ENCODE measurements at places on chromosomes 6 and 20.

DNA sequence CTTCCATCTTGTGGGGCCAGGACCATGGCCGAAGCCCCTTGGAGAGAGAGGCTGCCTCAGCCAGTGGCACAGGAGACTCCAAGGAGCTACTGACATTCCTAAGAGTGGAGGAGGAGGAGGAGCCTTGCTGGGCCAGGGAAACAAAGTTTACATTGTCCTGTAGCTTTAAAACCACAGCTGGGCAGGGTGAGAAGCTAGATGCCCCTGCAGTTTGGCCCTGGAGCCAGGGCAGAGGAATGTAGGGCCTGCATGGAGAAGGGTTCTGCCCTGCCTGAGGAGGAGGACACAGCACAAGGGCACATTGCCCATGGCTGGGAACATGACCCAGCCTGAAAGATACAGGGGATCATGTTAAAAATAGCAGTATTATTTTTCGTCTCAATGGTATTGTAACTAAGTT lies 37.4 kb downstream of the PLCG1 start:
- no peak for DNase-seq

GRCh38 chr6:133957780-133958242 lies 4.8 kb downstream of the TBPL1 start:
- no peak for DNase-seq

- DNase-seq = no peak
These were observed 109.1 kb downstream of the C6orf58 start for GRCh38 chr6:127686084-127686483.

- peak; percentile 95 for DNase-seq
These were observed 128.4 kb upstream of the SGK1 start for GRCh38 chr6:134446218-134446848.

DNA sequence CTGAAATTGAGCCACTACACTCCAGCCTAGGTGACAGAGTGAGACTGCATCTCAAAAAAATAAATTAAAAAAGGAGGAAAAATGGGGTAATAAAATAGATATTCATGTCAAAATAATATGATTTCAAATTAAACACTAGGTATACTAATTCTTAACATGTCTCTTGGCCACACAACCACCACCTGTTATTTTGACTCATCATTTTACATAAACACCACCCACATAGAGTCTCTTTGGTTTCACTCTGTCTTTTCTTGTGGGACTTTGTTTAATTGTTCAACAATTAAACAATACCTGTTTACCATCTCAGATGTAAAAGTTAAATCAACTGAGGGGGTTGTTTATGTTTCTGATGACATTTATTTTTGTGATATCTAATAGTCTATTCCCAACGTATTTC lies 476.8 kb upstream of the ADGRB3 start:
- no peak for DNase-seq

DNA sequence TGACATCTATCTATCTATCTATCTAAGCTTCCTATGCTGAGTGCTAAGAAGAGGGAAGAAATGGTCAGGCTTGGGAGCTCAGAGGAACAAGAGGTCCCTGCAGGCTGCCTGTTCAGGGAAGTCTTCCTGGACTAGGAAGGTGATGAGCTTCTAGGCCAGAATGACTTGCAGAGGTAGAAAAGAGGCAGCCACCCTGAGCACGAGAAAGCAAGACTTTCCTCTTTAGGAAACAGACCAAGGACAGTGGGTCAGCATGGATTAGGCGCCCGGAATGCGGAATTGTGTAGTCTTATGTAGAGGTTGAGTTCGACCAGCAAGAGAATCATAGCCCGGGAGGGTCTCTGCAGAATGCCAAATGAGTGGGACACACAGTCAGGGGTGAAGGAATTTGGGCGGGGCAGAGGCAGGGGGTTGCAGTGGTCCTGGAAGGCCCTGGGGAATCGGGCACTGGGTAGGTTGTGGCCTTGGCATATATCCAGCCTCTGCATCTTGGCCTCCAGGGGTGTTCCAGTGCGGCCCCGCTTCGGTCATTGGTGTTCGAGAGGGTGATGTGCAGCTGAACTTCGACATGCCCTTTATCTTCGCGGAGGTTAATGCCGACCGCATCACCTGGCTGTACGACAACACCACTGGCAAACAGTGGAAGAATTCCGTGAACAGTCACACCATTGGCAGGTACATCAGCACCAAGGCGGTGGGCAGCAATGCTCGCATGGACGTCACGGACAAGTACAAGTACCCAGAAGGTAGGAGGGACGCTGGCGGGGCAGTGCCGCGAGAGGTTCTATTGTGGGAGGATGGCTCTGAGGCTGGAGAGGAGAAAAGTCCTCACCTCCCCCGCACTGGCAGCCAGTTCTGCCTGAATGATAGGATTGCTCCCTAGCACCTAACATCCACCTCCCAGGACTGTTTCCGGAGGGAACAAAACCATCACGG lies 32.1 kb downstream of the TGM3 start:
- no peak for DNase-seq

DNA sequence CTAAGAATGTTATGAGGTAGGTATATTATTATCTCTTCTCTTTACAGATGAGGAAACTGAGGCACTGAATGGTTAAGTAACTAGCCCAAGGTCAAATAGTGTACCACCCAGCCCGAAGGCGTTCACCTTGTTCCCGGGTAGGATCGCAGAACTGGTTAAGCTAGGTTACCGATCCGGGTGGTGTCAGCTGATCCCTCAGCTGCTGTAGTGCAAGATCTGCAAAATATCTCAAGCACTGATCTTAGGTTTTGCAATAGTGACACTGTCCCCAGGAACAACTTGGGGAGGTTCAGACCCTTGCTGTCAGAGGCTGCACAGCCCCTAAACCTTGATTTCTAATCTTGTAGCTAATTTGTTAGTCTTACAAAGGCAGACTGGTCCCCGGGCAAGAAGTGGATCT lies 28.1 kb downstream of the SLC52A3 start:
- DNase-seq = no peak

DNA sequence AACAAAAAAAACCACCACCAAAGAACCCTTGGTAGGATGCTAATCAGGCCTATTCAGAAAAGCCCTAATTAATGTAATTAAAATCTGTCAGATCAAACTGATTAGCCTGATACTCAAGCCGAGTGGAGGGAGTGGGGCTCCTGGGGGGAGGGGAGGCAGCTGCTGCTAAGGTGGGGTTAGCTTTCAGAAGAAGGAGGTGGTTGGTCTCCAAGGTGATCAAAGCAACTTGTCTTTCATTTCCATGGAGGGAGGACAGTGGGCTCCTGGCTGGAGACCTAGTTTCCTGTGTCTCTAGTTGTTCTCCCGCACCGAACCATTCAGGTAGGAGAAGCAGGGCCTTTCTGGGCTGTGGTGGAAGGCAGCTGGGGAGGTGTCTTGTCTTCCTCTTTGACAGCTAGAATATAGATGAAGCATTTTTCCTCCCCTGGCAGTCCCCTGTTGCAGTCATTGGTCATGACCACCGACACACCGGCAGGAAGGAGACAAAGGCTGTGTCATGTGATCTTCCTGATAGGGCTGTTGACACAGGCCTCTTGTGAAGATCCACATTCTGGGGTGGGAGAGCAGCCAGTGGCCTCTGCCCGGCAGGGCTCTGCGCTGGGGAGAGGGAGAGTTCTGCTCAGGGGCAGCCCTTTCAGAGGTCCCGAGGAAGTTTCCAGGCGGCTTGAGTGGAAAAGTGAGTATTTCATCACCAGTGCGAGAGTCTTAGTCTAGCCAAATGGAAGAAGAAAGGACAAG lies 39.9 kb upstream of the PRDM1 start:
- DNase-seq = no peak

DNA sequence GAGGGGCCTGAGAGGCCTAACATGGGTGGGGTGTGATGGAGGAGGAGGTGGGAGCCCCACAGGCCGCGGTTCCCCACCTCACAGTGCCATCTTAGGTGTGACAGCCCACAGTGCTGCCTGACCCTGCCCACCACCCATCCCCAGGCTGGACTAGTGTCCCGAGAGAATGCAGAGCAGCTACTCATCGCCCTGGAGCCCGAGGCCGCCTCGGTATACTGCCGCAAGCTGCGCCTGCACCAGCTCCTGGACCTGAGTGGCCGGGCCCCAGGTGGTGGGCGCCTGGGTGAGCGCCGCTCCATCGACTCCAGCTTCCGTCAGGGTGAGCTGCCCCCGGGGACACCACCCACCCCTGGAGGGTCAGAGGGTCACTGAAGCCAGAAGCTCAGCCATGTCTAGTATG lies 15.6 kb downstream of the HSPA12B start:
- DNase-seq = no peak

GRCh38 chr20:61601853-61602252 lies 349.8 kb downstream of the CDH4 start:
- no peak for DNase-seq

- DNase-seq = no peak
These were observed 390.6 kb upstream of the MARCKS start for GRCh38 chr6:113466526-113466925.

DNA sequence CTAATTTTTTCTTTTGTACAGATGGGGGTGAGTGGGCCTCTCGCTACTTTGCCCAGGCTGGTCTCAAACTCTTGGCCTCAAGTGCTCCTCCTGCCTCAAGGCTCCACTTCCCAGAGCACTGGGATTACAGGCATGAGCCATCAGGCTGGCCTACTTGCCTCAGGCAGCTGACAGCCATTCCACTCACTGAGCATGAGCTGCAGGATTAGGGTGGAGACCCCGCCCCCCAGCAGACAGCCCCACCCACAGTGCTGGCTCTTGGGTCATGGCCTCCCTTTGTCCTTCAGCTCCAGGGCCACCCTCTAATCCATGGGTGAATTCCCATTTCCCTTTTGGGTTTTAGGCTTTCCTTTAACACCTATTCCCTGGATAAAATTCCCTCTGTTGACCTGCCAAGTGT lies 82.1 kb downstream of the BFSP1 start:
- no peak for DNase-seq

GRCh38 chr20:1844325-1845162 lies 50.7 kb upstream of the SIRPA start:
- peak; percentile 38 for DNase-seq

DNA sequence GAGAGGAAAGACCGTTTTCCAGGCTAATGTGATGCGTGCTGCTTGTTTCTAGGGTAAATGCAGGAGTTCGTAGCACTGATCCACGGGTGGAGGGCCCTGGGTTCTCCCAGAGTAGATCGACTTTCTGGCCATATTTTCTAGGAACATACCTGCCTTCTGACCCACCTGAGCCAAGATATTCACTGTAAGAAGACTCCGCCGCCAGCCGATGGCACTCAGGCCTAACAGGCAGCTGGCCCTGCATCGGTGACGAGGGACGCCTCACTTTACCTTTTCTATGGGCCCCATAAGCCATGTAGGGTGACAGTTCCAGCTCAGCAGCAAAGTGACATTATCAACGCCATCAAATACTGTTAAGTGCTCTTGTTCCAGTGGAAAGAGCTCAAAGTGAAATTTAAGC lies 30.2 kb upstream of the FRMD1 start:
- no peak for DNase-seq

- peak; percentile 3 for DNase-seq
These were observed 59.5 kb upstream of the BMP2 start for GRCh38 chr20:6708010-6708409.

GRCh38 chr20:40525351-40525750 lies 163.7 kb downstream of the MAFB start:
- no peak for DNase-seq

DNA sequence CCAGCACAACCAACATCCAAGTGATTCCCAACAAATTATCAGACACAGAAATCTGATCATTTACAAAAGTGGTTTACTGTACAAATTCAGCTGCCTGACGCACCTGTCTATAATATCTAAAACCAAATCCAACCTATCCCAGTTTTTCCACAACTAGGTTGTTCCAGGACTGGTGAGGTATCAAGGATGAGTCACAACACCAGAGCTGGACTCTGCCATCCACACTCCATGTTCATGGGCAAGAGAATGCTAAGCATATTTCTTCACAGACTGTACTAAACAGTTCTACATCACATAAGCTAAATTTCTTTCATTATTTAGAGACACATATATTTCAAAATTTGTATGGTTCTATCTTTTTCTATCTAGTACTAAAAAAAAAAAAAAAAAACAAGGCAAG lies 141.6 kb downstream of the BTBD9 start:
- DNase-seq = no peak

DNA sequence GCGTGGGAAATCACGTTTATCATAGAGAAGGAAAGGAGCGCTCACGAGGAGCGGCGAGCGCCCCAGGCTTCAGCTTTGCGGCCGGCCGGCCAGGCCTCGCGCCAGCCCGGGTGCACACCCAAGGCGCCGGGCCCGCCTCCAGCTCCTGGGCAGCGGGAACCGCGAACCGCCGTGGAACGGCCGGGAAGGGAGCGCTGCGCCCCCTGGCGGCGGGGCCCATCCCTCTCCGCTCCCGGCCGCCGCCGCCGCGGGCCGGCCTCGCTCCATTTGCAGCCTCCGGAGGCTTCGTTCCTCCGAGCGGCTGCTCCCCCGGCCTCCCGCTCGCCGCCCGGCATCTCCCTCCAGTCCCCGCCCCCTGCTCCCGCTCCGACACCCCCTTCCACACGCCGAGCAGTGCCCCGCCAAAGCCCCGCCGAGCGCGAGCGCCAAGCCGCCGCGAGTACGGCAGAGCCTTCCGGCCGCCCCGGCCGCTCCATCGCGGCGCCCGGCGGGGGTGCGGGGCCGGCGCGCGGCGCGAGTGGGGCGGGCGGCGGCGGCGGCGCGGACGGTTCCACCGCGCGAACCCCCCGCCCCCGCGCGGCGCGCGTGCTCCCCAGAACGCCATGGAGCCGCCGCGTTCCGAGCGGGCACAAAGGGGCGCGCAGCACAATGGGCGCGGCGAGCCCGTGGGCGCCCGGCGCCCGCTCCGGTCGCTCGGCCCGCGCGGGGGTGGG lies 946 bp downstream of the BEND3 start:
- DNase-seq = peak; percentile 69

DNA sequence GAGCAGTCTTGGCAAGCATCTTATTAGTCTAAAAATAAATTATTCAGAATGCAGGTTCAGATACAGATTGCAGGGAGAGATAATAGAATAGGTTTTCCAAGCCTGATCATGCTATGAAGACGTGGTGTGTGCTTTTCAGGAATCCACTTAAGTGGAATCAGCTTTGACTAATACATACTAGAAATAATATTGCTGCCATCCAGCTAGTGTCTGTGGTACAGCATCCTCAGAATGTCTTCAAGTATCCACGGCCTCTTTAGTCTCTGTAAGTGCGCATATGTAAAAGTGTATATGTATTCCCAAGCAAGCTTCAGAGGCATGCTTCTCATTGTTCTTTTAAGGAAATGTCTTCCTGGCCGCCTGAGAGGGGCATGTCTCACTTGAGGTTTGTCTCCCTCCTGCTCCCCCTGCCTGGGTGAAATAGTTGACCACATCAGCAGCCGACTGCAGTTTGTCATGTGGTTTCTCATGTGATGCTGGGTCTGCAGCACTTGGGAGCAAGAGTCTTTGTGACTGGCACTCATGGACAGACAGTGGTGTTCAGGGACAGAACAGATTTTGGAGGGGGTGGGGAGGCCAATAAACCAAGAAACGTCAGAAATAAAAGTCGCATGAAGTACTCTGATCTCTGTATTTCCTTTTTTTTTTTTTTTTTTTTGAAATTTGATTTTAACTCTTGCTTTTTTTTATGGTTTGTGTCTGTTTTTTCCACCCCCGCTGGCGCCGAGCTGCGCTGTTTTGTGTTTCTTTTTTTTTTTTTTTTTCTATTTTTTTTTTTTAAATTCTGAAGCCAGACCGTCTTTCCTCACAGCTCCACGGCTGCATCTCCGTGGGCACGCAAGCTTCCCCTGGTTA lies 150.8 kb downstream of the PRL start:
- peak; percentile 64 for DNase-seq
